D341Med (cell line): ENCODE measurements at places on chromosomes 13 and 19.
A peak's percentile ranks its signal among the peaks of the same experiment; 100 is the strongest.

DNA sequence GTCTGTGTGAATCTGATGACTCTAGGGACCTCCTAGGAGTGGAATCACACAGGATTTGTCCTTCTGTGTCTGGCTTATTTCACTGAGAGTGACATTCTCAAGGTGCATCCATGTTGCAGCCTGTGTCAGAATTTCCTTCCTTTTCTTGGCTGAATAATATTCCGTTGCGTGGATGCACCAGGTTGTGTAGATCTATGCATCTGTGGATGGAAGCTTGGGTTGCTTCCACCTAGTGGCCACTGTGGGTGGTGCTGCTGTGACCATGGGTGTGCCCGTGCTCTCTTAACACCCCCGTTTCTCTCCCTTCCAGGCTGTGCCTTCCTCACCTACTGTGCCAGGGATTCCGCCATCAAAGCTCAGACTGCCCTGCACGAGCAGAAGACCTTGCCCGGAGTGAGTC, 26.2 kb downstream of the CELF5 start:
- peak; percentile 69 for DNase-seq

- DNase-seq, result no peak
Observed at GRCh38 chr13:44921931-44922758, 67.1 kb downstream of the NUFIP1 start.

GRCh38 chr13:77034881-77035280, 7.9 kb upstream of the FBXL3 start:
- no peak for DNase-seq

GRCh38 chr13:108494991-108495645, 134.3 kb upstream of the MYO16 start:
- DNase-seq, result no peak

DNA sequence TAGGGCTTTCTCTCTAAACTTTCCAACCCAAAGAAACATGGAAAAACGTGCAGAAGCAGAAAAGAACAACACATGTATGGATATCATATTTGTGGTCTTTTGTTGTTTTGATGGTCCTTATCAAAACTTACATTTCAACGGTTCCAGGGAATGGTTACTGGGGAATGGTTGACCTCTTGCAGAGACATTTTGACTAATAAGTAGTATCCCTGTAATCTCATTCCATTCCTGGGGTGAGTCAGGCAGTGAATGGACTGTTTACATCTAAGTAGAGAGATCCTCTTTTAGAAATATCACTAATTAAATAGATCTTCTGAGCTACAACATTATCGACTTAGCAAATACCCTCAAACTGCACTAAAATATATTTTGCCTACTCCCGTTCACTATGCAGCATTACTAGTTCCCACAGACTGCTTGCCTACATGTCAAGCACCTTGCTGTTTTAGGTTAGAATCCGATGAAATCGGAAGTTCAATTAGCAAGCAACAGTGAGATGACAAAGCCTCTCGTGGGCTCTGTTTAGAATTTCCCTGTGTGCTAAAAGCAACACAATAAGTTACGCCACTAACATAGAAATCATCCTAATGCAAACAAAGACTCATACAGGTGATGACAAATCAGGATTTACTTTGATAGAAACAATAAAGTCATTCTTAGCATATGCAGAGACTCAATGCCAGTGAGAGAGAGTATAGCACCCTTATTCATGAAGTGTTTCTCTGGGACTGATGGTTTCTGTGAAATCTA, 797.7 kb upstream of the ARGLU1 start:
- no peak for DNase-seq

DNA sequence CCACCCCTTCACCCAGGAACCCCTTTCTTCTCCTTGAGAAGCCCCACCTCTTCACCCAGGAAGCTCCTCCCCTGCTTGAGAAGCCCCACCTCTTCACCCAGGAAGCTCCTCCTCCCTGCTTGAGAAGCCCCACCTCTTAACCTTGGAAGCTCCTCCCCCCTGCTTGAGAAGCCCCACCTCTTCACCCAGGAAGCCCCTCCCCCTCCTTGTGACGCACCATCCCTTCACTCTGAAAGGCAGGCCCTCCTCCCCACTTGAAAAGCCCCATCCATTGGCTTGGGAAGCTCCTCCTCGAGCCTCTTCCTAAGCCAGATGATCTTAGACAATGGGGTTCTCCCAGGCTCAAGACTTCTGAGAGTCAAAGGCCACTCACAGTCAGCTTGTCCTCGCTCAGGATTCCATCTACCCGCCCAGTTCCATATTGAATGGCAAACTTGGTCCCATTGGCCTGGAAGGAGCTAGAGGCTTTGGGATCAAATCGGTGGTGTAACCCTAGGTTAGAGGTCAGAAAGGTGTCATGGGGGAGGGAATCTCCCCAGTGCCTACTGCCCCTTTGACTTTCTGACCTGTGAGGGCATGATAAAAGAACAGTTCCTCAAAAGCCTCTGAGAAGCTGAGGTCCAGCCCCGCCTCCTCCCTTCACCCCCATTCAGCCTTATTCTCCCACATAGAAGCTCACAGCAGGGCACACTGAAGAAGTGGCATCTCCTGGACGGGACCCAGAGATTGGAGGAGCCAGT, 4.0 kb downstream of the NAPSA start:
- no peak for DNase-seq
